ENCODE measurements at places on chromosomes 11 and 22.

DNA sequence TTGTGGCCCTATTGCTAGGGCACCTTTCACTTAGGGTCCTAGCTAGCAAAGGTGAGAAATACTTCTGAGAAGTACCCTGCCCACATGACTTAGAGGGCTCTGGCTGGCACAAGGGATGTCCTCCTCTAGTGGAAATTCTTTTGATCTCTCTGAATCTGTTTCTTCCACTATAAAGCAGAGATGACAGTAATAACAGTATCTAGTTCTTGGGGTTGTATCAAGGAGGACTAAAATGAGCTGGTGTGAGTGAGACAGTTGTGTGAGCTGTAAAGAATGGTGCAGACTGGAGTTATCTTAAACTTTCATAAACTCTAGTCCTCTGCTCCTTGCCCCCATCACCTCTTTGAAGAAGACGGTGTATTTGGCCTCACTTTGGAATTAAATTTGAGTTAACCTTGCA is 157.8 kb upstream of the PLET1 start:
- no peak for DNase-seq

DNA sequence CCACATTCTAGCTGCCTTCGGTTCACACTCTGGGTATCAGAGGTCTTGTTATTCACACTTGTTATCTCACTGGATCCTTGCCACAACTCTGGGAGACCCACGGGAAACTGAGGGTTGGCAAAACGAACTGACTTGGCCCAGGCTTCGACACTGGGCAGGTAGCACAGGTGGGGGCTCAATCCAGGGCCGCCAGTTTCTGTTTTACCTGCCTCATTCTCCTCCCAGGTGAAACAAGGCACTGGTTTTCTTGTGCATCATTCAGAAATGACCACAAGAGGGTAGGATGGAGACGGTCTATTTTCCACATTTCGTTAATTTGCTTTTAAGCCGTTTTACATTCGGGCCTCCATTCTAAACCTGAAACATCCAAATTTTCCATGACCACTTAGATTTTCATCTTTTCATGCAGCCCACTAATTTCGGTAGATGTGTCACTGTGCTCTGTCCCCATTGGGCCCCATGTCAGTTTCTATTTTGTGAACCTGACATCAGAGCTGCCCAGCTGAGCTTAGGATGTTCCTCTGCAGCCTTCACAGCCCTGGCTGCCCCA is 108.1 kb downstream of the KIAA1671 start:
- no peak for DNase-seq

- DNase-seq, result no peak
Observed at GRCh38 chr11:86861810-86862209, 61.5 kb downstream of the PRSS23 start.

DNA sequence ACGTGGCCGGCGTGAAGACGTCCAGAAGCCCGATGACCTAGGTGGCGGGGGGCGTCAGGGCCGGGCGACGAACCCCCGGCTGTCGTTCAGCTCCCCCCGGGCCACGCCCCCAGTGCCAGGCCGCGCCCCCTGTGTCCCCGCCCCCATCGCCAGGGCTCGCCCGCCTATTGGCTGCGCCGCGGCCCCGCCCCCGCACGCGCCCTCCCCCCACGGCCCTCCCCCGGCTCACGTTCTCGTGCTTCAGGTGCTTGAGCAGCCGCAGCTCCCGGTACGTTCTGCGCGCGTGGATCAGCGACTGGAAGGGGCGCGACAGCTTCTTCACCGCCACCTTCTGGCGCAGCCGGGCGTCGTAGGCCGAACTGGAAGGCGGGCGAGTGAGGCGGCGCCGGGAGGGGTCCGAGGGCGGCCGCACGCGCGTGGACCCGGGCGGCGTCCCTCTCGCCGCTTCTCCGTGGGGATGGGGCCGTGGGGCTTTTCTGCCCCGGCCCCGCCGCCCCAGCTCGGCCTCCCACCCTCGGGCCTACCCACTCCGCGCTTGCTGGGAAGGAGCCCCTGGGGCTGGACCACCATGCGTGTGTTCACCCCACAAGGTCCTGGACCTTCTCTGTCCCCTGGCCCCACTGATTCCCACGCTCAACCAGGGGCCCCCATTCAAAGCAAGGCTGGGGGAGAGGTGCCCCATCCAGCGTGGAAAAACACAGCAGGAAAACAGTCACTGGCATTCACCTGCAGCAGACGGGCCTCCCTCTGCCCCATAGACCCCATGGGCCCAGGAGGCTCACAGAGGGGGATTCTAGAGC is 2.4 kb downstream of the MAPK11 start:
- DNase-seq, result no peak

GRCh38 chr11:30023074-30023473 is 6.2 kb upstream of the KCNA4 start:
- DNase-seq, result no peak

GRCh38 chr22:25564979-25565677 is 653 bp downstream of the GRK3 start:
- no peak for DNase-seq

DNA sequence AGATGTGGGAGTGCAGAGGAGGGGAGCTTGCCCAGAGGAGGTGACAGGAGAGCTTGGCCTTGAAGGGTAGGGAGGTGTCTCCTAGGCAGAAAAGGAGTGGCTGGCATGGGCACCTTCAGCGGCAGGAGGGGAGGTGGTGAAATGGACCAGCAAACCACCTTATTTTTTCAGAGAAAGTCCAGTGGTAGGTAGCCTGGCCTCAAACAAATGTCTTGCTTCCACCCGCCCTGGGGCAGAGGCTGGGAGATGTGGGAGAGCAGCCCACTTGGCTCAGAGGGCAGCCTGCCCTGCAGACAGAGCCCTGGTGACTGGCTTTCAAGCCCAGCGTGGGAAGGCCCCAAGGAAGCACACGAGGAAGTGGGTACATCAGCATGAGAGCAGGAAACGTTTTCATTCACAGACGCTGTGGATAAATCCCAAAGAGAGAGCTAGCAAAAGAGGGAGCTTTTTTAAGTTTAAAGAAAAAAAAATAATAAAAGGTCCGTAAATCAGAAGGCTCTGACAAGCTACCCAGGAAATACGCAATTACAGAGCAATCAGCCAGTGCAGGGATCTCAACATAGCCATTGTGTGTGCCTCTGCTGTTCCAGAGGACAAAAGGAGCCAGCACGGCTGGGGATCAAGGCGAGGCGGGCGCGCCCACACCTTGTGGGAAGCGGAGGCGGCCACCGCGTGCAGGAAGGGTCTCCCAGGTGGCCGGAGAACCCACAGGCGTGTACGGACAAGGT is 238.7 kb upstream of the PLET1 start:
- DNase-seq, result no peak

DNA sequence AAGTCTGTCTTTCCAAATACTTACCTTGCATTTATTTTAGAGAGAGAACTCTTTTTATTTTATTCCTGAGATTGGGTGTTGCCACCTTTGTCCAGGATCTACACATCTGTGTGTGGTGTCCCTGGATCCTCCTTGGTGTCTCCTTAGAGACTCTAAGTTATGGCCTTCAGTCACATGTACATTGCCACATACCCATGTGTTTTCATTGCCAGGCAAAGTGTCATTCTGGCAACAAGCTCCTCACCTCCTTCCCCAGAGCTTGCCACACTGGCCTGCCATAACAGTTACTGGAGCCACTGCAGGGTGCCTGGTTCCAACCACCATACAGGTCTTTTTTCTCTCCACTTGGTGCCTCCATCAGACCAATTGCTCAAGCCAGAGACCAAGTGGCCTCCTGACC is 379.7 kb downstream of the NTM start:
- no peak for DNase-seq

DNA sequence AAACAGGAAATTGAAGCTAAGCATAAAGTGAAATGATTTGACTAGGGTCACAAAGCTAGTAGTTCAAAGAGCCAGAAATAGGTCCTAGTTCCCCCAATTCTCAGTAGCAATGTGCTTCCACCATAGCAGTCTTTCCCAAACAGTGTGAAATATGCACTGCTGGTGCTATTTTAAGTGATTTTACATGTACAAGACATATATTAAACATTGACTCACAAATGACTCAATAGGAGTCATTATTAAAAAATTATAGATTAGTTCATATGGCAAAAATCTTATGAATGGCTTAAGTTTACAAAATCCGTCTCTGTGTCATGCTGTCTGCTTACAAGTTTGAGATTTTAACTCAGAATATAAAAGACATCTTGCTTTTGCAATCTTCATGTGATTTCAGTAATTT is 21.4 kb downstream of the KIF18A start:
- DNase-seq, result no peak

Measured in D721Med (cell line).